Activated T-cell treated with anti-CD3 and anti-CD28 coated beads, Interleukin-2, amount 50 U/mL, for 4 hours (primary cell): ENCODE measurements at places on chromosomes 13 and 19. TPM values are rescaled to one million over a fixed set of nuclear protein-coding genes. Genes with fewer than 3 reads are reported as not detected.
A peak's percentile ranks its signal among the peaks of the same experiment; 100 is the strongest.

- no peak for DNase-seq
Measured at GRCh38 chr19:48900477-48901406, 630 bp downstream of the NUCB1 start.

- DNase-seq: no peak
Measured at GRCh38 chr13:103539265-103539664, 473.0 kb upstream of the SLC10A2 start.

The GET3 gene
- total RNA-seq: 95.1 TPM

DNA sequence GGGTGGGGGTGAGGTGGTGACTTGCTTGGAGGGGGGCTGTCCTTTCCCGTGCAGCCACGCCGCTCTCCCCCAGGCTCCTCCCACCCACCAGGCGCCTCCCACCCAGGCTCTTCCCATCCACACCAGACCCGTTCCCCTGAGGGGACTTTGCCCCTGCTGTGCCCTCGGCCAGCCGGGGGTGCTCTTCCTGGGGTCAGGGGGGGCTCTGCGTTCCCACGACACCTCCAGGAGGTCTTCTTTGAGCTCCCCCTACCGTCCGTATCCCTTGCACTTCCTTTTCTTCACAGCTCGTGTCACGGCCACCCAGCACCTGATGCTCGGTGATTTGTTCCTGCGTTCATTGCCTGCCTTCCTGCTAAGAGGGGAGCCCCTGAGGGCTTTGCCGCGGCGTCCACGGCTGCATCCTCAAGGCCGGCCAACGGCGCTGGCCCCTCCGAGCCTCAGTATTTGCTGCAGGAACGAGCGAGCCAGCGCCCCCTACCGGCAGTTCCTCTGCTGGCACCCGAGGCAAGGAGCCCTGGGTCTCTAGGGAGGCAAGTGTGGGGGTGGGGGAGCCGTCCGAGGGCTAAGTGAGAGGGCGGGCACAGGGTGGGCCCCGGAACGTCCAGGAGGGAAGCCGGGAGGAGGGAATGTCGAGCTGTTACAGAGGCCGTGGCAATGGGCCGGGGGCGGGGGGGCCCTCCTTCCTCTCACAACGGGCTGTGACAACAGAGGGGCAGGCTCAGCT lies 11.8 kb downstream of the LRRC4B start:
- peak; percentile 65 for DNase-seq
